ENCODE measurements at places on chromosomes 6 and 20. TPM values are rescaled to one million over a fixed set of nuclear protein-coding genes. Genes with fewer than 3 reads are reported as not detected.

The PPP1R16B gene
- total RNA-seq: 11.5 TPM

The KIF13A gene
- 30.1 TPM for total RNA-seq

DNA sequence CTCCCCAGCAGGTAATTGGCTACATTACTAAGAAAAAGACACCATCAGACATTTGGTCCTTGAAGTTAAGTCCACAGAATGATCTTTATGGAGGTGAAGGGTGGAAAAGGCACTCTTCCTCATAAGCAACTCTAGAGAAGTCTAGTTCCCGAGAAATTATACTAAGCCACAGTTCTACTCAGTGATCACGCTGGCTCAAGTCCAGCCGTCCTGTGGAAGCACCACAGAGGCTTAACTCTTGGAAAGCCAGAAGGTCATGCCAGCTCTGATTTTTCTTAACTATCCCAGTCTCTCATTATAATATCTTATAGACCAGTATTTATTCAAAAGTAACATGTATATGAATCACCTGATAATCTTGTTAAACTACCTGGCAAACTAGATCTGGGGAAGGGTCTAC is 258.5 kb downstream of the EYA4 start:
- no peak overlapping the region for H3K27ac ChIP-seq
- no peaks in the 10 kb centered on the region for H3K4me1 ChIP-seq
- H3K27me3 ChIP-seq: no peaks in the 10 kb centered on the region
- DNase-seq: no peak
- no peak overlapping the region for H3K4me3 ChIP-seq
- no peaks in the 10 kb centered on the region for H3K36me3 ChIP-seq

GRCh38 chr6:17813542-17813941 is 106.8 kb upstream of the NUP153 start:
- H3K27me3 ChIP-seq: no peaks in the 10 kb centered on the region
- peaks cover 38% of the 10 kb centered on the region for H3K36me3 ChIP-seq
- peaks cover 4% of the 10 kb centered on the region for H3K4me1 ChIP-seq
- no peak for DNase-seq
- no peak overlapping the region for H3K27ac ChIP-seq
